ENCODE measurements at places on chromosomes 12 and 14. TPM values are rescaled to one million over a fixed set of nuclear protein-coding genes. Genes with fewer than 3 reads are reported as not detected.
A peak's percentile ranks its signal among the peaks of the same experiment; 100 is the strongest.

Gene TTC6
- total RNA-seq: 0.27 TPM

Gene TEP1
- total RNA-seq: 14.8 TPM

Gene PLEKHH1
- 0.75 TPM for total RNA-seq

Gene GNB3
- total RNA-seq: 4.7 TPM

Gene C12orf54
- 0.31 TPM for total RNA-seq

Gene NRIP2
- 2.3 TPM for total RNA-seq

- H3K4me3 ChIP-seq: no peak overlapping the region
- H3K27me3 ChIP-seq: no peaks in the 10 kb centered on the region
- no peak overlapping the region for H3K27ac ChIP-seq
- no peaks in the 10 kb centered on the region for H3K36me3 ChIP-seq
- H3K4me1 ChIP-seq: peaks cover 5% of the 10 kb centered on the region
- peak; percentile 70 for DNase-seq
These were observed 11.2 kb upstream of the PYGL start for GRCh38 chr14:50955373-50956043.

GRCh38 chr12:22172501-22172900 lies 126.5 kb downstream of the CMAS start:
- H3K4me1 ChIP-seq: no peaks in the 10 kb centered on the region
- H3K4me3 ChIP-seq: no peak overlapping the region
- no peaks in the 10 kb centered on the region for H3K36me3 ChIP-seq
- H3K27me3 ChIP-seq: no peaks in the 10 kb centered on the region
- no peak for DNase-seq

- no peak overlapping the region for H3K4me3 ChIP-seq
- peaks cover 56% of the 10 kb centered on the region for H3K36me3 ChIP-seq
- DNase-seq: no peak
- peak overlapping the region; percentile 81 for H3K27ac ChIP-seq
- peaks cover 3% of the 10 kb centered on the region for H3K4me1 ChIP-seq
These were observed 6.8 kb downstream of the GIT2 start for GRCh38 chr12:109989380-109989779.

GRCh38 chr12:115233891-115234543 lies 550.0 kb upstream of the TBX3 start:
- H3K27me3 ChIP-seq: no peaks in the 10 kb centered on the region
- no peaks in the 10 kb centered on the region for H3K36me3 ChIP-seq
- H3K4me1 ChIP-seq: peaks cover 8% of the 10 kb centered on the region
- DNase-seq: no peak
- no peak overlapping the region for H3K4me3 ChIP-seq

GRCh38 chr12:52789637-52790426 lies 6.1 kb downstream of the KRT3 start:
- H3K27me3 ChIP-seq: peaks cover 36% of the 10 kb centered on the region
- no peak overlapping the region for H3K27ac ChIP-seq
- no peak overlapping the region for H3K4me3 ChIP-seq
- peak; percentile 30 for DNase-seq

DNA sequence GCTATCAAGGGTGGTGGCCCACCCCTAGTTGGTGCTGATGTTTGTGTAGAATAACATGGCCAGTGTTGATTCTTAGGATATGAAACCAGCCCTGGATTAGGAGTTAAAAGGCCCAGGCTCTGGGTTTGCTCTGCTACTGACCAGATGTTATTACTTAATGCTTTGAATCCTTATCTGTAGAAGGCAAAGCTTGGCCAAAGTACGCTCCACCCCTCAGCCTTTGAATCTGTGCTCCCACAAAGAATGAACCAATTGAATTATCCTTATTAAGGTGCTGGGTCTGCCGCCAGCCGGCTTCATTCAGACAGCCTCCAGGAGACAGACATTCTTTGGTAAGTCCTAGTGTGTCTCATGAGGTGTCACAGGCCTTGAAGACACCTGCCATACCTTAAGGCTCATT lies 41.8 kb downstream of the AKAP3 start:
- H3K27me3 ChIP-seq: peaks cover 3% of the 10 kb centered on the region
- no peak overlapping the region for H3K4me3 ChIP-seq
- H3K4me1 ChIP-seq: no peaks in the 10 kb centered on the region
- DNase-seq: no peak
- H3K27ac ChIP-seq: no peak overlapping the region

DNA sequence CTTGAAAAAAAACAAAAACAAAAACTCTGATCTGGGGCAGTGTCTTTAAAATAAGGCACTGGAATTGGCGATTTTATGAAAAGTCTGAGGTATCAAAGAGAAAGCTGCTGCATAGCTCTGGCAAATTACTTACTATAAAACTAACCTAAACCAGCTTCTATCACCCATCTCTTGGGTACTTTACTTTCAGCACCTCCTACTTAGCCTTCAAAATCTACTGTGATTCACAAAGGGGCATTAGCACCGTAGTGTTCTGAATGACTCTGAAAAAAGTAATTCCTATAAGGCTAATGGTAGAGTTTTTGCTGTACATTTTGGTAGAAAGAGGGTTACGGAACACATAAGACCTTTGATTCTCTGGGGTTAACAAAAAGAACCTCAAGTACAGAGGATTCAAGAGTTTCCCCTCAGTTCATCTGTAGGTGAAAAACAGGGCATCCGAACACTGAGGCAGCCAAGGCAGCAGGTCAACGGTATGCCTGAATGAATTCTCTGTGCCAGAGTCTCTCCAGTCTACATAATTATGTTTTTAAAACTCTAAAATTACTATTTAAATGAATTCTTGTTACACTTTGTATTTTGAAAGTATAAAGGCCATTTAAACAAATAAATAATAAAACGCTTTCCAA lies 101.5 kb downstream of the ELK3 start:
- no peaks in the 10 kb centered on the region for H3K27me3 ChIP-seq
- H3K4me1 ChIP-seq: no peaks in the 10 kb centered on the region
- no peak overlapping the region for H3K4me3 ChIP-seq
- peaks cover 14% of the 10 kb centered on the region for H3K36me3 ChIP-seq
- no peak overlapping the region for H3K27ac ChIP-seq
- no peak for DNase-seq

GRCh38 chr12:116104167-116104767 lies 173.2 kb downstream of the MED13L start:
- H3K4me1 ChIP-seq: no peaks in the 10 kb centered on the region
- no peak overlapping the region for H3K27ac ChIP-seq
- H3K27me3 ChIP-seq: no peaks in the 10 kb centered on the region

GRCh38 chr12:3275171-3276041 lies 198.2 kb downstream of the TSPAN9 start:
- peak; percentile 78 for DNase-seq
- H3K27ac ChIP-seq: no peak overlapping the region
- peaks cover 24% of the 10 kb centered on the region for H3K36me3 ChIP-seq
- H3K4me3 ChIP-seq: no peak overlapping the region

DNA sequence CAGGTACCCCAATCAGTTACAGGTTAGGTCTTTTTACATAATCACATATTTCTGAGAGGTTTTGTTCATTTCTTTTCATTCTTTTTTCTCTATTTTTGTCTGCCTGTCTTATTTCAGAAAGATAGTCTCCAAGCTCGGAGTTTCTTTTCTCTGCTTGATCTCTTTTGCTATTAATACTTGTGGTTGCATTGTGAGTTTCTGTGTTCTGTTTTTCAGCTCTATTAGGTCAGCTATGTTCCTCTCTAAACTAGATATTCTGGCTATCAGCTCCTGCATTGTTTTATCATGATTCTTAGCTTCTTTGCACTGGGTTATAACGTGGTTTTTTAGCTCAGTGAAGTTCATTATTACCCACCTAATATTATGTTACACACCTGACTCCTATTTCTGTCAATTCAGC lies 914.1 kb downstream of the TRHDE start:
- no peak overlapping the region for H3K27ac ChIP-seq
- H3K4me1 ChIP-seq: no peaks in the 10 kb centered on the region
- H3K4me3 ChIP-seq: no peak overlapping the region
- no peak for DNase-seq

GRCh38 chr12:75568393-75568792 lies 57.0 kb upstream of the KRR1 start:
- H3K36me3 ChIP-seq: no peaks in the 10 kb centered on the region
- H3K4me1 ChIP-seq: peaks cover 6% of the 10 kb centered on the region
- DNase-seq: no peak
- H3K4me3 ChIP-seq: no peak overlapping the region

DNA sequence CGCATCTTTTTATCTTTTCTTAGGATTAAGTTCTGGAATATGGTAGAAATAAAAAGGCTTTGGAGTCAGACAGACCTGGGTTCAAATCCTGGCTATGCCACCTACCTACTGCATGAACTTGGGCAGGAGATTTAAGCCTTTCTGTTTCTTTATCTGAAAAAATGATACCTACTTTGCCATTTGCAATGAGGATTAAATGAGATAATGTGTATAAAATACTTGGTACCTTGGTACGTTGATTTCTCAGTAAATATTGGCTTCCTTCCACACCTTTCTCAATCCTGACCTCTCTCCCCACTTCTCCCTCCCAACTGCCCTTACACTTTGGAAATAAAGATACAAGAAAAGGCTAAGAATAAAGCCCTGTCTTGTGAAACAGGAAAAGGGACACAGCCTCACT lies 172.6 kb downstream of the PAX9 start:
- no peaks in the 10 kb centered on the region for H3K36me3 ChIP-seq
- no peak overlapping the region for H3K27ac ChIP-seq
- no peak overlapping the region for H3K4me3 ChIP-seq

Measured in muscle of leg (tissue), 16 donors.